ENCODE measurements at places on chromosomes 5 and 9. TPM values are rescaled to one million over a fixed set of nuclear protein-coding genes. Genes with fewer than 3 reads are reported as not detected.
A peak's percentile ranks its signal among the peaks of the same experiment; 100 is the strongest.

Gene SLC34A1
- not detected for total RNA-seq

Gene CNOT8
- total RNA-seq: 65.6 TPM

- no peak for DNase-seq
Observed at GRCh38 chr9:124455820-124456219, 5.6 kb downstream of the ADGRD2 start.

DNA sequence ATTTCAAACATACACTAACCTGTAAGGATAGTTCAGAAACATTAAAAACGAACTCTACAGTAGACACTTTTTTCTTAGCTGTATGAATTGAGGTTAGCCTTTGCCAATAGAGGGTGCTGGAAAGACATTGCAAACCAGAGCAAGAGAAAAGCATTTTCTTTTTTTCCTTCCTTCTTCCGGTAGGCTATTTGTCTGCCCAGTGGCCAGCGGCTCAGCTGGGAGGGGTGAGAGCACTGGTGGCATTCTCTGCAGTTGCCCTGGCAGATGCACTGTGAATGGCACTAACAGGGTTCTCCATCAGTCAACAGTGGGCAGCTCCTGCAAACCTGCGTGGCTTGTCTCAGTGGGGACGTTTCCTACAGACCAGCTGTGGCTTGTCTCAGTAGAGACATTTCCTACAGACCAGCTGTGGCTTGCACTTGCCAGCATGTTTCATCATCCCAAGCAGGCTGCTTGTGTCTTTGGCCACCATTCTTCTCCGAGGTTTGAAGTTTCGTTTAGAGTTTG is 984.5 kb upstream of the CDH18 start:
- DNase-seq: peak; percentile 7

GRCh38 chr5:135667204-135667603 is 88.4 kb upstream of the CXCL14 start:
- no peak for DNase-seq
